ENCODE measurements at places on chromosomes 7 and 10.

- DNase-seq: no peak
These were observed 1.6 kb downstream of the RASSF4 start for GRCh38 chr10:44961230-44961571.

DNA sequence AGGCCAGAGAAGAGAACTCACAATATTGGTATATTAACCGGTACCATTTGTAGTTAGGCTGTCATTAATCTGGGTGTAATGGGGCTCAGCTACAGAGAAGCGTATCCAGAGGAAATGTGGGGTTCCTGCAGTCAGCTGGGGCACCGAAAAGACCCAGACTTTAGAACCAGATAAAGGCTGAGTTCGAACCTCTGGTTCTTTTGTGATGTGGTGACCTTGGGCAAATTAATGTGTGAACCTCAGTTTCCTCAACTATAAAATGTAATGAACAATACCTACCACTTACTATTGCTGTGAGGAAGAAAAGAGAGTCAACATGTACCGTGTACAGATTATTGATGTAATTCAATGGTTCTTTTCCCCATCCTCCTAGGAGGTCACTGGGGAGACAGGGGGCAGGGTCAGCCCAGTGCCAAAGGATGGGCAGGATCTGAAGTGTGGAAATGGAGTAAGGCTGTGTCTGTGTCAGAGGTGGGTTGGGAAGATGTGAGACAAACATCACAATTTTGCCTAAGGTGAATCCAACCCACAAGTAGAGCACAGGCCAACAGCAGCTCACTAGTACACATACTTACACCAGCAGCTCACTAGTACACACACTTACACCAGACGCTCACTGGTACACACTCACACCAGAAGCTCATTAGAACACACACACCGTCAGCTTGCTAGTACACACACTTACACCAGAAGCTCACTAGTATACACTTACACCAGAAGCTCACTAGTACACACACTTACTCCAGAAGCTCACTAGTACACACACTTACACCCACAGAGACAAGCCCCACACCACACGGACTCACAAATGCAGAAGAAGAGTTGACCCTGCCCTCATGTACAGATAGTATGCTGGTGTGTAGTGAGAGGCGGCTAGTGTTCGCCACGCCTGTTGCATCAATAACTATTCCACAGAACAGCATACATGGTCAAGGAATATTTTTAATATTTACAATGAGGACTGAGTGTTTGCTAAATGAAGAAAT is 28.0 kb downstream of the PRSS2 start:
- no peak for DNase-seq

DNA sequence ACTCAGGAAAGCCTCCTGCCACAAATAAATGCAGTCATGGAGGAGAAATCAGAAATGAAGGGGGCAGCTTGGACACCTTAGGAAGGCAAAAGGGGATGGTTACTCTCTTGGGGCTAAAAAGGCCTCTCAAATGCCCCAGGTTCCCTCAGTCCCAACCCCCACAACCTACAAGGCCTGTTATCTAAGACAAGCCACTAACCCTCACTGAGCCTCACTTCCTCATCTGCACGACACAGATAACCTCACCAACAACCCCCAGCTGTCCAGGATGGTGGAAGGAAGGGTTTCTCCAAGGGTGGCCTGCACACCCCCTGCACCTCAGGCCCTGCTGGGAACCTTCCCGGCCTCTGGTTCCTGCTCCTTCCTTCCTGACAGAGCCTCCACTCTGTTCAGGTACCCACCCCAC is 29.2 kb downstream of the SORBS1 start:
- no peak for DNase-seq

GRCh38 chr10:28367929-28368484 is 65.1 kb upstream of the MPP7 start:
- peak; percentile 29 for DNase-seq

DNA sequence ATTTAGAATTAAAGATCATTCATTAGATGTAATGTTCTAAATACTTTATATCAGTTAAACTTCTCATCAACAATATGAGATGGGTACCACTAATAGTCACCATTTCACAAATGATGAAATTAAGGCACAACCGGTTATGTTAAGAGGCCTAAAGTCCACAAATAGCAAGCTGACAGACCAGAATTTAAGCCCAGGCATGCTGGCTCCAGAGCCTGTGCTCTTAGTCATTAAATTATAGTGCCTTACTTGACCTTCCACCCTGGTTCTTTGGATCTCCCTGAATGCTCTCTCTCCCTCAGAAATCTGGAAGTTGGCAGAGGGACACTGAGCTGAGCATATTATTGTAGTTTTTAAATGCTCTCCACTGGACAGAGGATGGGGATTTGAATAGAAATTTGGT is 3.6 kb downstream of the LIPN start:
- no peak for DNase-seq

GRCh38 chr7:99027841-99028240 is 116.1 kb downstream of the SMURF1 start:
- DNase-seq: no peak

DNA sequence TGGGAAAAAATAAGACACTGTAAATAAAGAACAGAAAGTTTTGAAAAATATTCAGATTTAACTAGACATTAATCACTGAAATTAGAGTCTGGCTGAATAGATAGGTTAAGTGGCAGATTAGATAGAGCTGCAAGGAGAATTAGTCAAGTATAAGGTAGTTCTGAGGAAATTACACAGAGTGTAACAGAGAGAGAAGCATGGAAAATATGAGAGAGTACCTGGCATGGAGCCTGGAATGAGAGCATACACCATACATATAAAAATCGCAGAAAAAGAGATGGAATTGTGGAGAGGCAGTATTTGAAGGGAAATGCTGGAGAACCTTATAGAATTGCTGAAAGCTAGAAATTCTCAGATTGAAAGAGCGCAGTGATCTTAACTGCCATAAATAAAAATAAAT is 46.9 kb downstream of the ZNRF2 start:
- DNase-seq: no peak

DNA sequence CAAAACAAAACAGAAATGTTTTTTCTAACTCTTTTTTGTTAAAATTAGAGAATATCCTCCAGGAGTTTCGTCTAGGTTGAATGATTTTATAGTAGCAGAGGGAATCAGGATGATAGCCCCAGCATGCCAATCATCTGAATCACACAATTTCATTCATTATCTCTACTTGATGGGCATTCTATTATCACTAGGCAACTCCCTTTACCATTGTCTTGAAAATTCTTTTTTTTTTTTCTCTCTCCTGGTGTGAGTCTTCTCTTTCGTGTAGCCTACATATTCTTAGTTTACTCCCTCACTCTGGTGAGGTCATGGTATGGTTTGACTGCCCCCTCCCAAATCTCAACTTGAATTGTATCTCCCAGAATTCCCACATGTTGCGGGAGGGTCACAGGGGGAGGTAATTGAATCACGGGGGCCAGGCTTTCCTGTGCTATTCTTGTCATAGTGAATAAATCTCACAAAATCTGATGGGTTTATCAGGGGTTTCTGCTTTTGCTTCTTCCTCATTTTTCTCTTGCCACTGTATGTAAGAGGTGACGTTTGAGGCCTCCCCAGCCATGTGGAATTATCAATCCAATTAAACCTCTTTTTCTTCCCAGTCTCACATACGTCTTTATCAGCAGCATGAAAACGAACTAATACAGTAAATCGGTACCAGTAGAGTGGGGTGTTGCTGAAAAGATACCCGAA is 105.0 kb downstream of the OTUD1 start:
- no peak for DNase-seq

DNA sequence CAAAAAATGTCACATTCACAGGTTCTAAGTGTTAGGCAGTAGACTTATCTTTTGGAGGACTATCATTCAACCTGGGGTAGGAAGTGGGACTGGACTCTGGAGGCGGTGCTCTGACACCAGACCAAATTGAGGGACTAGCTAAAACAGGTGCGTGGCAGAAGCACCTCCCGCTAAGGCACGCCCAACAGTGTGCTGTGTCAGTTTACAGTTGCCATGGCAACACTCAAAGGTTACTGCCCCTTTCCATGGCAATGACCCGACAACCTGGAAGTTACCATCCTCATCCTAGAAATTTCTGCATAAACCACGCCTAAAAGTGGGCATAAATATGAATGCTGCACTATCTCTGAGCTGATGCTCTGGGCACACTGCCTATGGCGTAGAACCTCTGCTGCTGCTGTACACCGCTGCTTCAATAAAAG is 14.0 kb upstream of the BLNK start:
- DNase-seq: no peak

- DNase-seq: no peak
These were observed 608.7 kb downstream of the DNAJB9 start for GRCh38 chr7:109178342-109178741.

DNA sequence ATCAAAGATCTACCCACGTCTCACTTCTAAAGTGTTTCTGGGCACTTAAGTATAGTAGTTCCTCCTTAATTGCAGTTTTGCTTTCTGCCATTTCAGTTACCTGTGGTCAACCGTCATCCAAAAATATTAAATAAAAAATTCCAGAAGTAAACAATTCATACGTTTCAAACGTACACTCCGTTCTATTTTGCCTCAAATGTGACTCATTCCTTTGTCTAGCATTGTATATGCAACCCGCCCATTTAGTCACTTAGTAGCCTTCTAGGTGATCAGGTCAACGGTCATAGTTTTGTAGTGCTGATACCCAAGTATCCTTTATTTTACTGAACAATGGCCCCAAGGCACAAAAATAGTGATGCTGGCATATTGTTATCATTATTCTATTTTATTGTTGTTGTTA is 33.8 kb downstream of the HGF start:
- no peak for DNase-seq

DNA sequence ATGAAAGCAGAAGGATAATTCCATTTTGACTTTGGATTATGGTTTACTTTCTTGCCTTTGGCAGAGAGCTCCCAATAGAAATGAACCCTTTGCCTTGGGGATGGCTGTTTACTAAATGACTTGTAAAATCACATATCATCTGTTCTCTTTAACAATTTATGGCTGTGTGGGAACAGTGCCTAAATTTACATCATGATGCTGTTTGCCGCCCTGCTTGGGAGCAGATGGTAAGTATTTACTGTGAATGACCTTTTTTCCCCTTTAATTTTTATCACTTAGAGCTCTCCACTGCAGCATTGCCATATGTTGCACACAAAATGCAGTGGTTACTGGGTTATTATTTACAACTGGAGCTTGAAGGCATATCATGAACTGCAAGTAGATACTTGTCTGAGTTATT is 13.4 kb downstream of the HEPACAM2 start:
- DNase-seq: no peak

DNA sequence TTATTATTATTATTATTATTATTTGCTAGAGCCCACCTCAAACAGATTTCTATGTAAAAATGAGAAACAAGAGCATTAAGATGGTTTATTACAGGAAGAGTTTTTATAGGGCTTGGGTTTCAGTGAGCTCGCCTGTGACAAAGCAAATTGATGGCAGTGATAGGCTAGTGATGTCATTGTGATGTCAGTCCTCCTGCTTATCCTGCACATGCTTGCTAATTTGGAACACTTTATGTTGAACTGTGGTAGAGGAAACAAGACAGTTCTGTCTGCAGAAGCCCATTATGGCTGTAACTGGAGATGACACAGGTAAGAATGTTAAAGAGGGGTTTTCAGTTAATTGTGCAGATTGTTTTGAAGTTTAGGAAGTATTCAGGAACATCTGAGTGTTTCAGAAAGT is 68.3 kb downstream of the CREM start:
- peak; percentile 43 for DNase-seq

- DNase-seq: no peak
These were observed 16.6 kb upstream of the GNA12 start for GRCh38 chr7:2860627-2861133.

- peak; percentile 49 for DNase-seq
These were observed 21.1 kb downstream of the PLAU start for GRCh38 chr10:73931767-73932619.

DNA sequence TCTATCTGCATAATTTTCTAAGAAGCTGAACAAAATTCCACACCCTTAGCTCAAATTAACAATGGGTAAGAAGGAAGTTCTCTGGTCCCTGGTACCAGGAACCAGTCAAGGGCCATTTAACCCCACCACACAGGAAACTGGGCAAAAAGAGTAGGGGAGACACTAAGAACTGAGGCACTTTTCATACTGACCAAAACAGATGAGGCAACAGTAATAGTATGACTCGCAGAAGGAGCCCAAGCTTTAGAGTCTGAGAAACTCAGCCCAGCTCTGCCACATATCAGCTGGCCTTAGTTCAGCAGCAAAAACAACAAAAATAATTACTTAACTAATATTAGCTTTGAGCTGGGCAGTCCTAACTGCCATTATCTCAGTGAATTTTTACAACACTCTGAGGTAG is 221.2 kb downstream of the FAM107B start:
- DNase-seq: no peak

- no peak for DNase-seq
These were observed 132.0 kb upstream of the MDFIC start for GRCh38 chr7:114789871-114790311.

DNA sequence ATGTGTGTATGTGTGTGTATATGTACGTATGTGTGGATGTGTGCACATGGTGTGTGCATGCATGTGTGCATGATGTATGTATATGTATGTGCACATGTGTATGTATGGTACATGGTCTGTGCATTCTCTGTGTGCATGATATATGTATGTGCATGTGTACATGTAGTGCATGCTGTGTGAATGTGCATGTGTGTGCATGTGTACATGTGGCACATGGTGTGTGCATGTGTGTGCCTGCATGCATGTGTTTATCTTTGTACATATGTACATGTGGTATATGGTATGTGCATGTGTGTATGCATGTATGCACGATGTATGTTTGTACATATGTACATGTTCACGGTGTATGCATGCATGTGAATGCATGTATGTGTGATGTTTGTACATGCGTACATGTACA is 383.7 kb downstream of the TYW1 start:
- DNase-seq: no peak

DNA sequence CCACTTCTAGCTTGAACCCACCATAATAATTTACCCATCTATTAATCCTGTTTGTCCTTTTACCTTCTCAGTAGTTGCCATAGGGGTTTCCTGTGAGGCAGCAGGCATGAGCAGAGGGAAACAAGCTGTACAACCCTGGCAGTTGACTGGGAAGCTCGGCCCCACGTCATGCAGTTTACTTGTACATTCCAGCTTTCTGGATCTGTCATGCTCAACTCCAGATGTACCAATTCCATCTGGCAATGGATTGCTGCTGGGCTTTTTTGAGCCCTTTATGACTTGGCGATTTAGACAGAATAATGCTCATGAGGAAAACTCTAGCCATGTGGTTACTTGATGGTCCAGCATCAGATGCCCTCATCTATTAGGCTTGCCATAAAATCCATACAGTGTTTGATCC is 112.5 kb downstream of the GNAI1 start:
- no peak for DNase-seq

DNA sequence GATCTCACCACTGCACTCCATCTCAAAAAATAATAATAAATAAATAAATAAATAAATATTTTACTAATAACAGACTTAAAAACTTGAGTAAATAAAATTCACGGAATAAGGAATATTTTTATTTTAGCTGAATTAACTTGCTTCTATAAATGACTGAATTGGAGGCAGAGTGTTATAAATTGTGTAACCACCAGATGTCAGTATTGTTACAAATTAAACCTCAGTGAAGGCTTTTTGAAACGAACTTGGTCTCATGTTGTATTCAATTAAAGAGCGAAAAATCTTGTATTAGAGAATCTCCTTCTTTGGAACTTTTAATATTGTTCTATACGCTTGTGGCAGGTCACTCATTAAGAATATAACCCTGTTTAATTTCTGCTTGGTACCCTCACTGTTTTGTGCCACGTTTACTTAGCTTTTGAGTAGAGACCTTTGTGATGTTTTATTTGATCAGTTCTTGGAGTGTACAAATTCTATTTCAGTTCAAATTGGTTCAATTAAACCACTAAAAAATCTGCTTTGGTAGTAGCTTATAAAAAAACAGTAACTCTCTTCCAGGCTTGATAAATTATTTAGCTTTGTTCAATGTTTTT is 45.6 kb upstream of the SCIN start:
- DNase-seq: no peak

- DNase-seq: no peak
These were observed 48.8 kb downstream of the ANXA8 start for GRCh38 chr10:47435081-47435480.

Measured in activated T-cell treated with anti-CD3 and anti-CD28 coated beads for 4 hours (primary cell).